ENCODE measurements at places on chromosomes 12 and 14.

DNA sequence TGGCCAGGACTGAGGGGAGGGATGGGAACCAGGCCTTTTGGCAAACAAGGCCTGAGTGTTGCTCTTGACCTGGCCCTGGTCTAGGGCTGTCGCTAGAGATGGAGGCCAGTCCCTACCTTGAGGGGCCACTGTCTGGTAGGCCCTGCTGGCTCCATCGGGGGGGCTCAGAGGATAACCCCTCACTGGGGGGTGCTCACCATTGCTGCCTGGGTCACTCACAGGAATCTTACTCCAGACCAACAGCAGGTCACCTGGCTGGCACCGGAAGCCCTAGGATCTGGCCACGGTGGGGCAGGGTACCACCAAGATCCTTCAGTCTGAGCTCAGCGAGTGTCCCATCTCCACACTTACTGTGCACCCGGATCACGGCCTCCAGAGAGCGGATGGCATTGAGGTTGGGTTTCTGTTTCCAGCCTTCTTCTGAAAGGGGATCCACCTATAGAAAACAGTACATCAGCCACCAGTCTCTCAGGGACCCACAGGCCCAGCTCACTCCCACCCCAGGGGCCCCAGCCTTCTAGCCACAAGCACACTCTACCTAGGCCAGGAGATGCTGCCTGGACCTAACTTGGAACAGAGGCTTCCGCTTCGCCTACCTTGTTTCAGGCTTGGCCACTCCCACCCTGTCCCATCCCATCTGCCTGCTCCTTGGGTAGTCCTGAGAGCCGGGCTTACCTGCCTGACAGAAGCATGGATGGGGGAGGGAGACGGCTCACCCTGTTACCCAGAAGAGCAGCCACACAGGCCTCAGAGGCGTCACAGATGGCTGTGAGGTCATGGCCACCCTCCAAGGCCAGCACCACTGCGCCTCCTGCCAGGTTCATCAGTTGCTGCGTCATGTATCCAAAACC is 12.2 kb downstream of the SLC48A1 start:
- DNase-seq: no peak

- no peak for DNase-seq
These were observed 10.8 kb downstream of the TMEM52B start for GRCh38 chr12:10189653-10190052.

DNA sequence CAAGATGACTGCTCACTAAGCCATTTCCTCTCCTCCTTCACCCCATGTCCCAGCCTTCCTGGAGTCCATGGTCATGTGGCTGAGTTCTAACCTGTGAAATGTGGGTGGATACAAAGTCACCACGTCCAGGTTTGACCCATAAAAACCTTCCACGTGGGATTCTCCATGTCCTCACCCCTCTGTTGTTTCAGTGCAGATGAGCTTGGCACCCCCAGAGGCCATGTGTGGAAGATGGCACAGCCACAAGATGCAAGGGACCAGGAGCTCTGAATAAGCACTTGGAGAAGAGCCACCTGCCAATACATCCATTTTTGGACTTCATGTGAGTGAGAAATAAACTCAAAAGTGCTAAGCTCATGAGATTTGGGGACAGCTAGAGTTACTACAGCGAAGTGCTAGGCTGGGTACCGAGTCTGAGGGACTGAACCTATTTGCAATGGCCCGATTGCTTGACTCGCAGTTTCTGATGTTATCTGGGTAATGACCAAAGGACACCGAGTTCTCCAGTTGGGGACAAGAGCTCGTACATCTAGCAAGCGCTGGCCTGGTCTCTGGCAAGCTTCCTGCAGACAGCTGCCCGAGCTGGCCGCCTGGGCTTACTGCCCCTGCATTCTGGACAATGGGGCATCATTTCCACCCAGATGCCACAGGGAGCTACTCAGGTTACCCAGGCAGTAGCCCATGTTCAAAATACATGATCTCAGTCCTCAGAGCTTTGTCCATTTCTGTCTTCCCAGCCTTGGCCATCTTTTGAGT is 7.7 kb upstream of the SLC24A4 start:
- no peak for DNase-seq

- DNase-seq: no peak
These were observed 449.6 kb upstream of the RGS6 start for GRCh38 chr14:71482671-71483070.

GRCh38 chr12:105580821-105581352 is 250.4 kb downstream of the C12orf75 start:
- no peak for DNase-seq

GRCh38 chr14:57244106-57244505 is 24.6 kb downstream of the EXOC5 start:
- no peak for DNase-seq

GRCh38 chr12:111964935-111965334 is 48.0 kb downstream of the TMEM116 start:
- no peak for DNase-seq

GRCh38 chr14:75689012-75689411 is 28.0 kb downstream of the TTLL5 start:
- no peak for DNase-seq

DNA sequence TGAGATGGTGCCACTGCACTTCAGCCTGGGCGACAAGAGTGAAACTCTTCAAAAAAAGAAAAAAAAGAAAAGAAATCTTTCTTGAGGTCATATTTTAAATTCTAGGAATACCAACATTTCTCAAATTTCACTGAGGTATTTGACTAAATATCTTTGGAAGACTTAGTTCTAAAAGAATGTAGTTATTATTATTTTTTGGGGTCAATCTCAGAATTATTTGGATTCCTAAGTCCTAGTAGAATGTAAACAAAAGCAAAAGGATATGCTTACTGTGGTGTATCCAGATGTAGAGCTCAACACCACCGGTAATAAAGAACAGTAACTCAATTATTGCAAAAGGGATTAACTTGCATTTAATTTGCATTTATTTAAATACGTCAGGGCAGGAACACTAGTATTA is 25.0 kb downstream of the PRICKLE1 start:
- no peak for DNase-seq

DNA sequence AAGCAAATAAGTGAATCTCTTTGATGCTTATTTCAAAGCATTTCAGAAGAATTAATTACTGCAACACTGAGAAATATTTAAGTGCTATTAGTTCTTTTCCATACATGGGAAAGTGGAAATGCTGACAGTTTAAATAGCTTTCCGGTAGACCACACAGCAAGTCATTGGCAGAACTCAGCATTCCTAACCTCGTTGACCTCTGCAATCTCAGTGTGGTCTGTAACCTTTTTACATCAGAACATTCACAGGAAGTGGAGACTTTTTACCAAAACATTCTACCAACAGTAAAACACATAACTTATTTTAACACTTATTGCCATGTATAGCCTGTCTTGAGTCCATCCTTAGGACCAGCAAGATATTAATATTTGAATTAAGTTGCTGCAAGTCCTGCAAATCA is 249.5 kb upstream of the DCN start:
- no peak for DNase-seq
